T-helper 17 cell (primary cell): ENCODE measurements at places on chromosomes 1 and 21.

- no peak for DNase-seq
These were observed 40.8 kb downstream of the RSPH1 start for GRCh38 chr21:42455196-42455595.

DNA sequence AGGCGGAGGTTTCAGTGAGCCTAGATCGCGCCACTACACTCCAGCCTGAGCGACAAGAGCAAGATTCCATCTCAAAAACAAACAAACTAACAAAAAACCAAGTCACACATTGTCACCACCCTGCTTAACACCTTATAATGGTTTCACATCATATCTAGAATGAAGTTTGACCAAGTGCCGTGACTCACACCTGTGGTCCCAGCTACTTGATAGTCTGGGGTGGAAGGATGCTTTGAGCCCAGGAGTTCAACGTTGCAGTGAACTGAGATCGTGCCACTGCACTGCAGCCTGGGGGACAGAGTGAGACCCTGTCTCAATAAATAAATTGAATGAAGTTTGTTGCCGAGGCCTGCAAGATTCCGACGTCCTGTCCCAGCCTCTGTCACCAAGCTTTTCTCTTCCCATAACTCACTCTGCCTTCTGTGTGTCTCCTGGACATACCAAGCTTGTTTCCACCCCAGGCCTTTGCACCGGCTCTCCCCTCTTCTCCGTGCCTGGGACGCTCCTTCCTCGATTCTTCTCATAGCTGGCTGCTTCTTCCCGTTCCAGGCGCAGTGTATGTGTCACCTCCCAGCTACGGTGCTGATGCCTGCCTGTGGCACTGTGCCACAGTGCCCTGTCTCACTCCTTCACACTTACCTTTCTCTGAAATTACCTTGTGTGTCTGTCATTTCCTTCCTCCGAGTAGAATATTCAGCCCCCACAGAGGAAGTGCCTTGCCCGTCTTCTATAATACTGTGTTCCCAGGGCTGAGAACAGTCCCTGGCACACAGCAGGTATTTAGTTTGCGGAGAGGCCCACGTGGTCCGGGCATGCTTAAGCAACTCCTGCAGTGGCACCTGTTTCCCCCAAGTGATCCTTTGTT lies 3.8 kb upstream of the SELENON start:
- peak; percentile 26 for DNase-seq

DNA sequence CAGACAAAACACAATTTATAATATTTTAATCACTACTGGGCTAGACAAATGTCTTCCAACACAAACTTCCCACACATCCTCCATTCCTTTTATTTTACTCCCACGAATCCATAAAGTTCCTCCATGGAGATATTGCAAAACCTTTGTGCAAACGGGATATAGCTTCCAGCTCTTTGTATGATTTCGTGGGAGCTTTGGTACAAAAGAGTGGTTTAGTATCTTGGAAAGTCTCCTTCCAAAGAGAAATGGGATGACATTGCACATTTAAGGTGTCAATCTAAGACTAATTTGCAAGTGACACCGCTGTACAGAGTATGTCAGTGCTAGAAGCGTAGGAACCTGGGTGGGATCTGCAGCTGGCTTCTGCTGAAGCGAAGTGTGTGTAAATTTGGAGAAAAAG lies 455.2 kb upstream of the RUNX1 start:
- no peak for DNase-seq

GRCh38 chr1:10717296-10718082 lies 79.0 kb downstream of the CASZ1 start:
- DNase-seq = no peak

GRCh38 chr1:157961805-157962762 lies 31.4 kb upstream of the KIRREL1 start:
- no peak for DNase-seq
